A673 (cell line): ENCODE measurements at places on chromosomes 6 and 20.

DNA sequence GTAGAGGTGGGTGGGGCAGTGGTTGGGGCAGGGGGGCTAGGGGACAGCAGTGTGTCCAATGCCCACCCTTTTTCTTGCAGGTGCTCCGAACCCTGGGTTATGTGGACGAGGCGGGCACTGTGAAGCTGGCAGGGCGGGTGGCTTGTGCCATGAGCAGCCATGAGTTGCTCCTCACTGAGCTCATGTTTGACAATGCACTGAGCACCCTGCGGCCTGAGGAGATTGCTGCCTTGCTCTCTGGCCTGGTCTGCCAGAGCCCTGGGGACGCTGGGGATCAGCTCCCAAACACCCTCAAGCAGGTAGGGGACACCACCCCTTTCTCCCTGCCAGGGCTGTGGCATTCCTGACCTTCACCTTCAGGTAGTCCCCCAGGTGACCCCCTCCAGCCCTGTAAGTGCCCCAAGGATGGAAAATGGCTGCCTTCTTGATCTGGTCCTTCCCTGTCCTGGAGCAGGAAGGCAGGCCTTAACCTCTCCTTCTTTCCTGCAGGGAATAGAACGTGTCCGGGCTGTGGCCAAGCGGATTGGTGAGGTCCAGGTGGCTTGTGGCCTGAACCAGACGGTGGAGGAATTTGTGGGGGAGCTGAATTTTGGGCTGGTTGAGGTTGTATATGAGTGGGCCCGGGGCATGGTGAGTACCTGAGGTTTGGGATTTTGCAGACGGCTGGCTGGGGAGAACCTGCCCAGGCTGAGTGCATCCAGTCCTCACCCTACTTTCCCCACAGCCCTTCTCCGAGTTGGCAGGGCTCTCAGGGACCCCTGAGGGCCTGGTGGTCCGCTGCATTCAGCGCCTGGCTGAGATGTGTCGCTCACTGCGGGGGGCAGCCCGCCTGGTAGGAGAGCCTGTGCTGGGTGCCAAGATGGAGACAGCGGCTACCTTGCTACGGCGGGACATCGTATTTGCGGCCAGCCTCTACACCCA lies 2.9 kb downstream of the DXO start:
- DNase-seq, result no peak

- DNase-seq, result no peak
These were observed 84.2 kb downstream of the MRPL14 start for GRCh38 chr6:44042989-44043478.

GRCh38 chr20:48897305-48898010 lies 24.1 kb upstream of the ARFGEF2 start:
- peak; percentile 86 for DNase-seq

DNA sequence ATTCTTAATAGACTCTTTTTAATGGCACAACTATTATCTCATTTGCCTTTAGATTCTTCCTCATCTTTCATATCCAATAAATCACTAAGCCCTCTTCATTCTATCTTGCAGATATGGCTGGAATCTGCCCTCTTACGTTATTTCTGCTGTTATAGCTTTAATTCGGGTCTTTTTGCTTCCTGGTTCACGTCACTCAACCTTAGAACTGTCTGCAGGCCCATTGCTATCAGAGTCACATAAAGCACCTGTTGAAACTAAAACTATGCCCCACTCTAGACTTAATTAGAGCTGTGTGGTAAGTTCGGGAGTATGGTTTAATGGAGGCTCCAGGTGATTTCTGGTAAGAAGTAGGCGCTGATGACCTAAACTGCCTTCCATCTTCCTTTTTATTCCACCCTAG lies 988 bp downstream of the QRSL1 start:
- DNase-seq, result no peak

DNA sequence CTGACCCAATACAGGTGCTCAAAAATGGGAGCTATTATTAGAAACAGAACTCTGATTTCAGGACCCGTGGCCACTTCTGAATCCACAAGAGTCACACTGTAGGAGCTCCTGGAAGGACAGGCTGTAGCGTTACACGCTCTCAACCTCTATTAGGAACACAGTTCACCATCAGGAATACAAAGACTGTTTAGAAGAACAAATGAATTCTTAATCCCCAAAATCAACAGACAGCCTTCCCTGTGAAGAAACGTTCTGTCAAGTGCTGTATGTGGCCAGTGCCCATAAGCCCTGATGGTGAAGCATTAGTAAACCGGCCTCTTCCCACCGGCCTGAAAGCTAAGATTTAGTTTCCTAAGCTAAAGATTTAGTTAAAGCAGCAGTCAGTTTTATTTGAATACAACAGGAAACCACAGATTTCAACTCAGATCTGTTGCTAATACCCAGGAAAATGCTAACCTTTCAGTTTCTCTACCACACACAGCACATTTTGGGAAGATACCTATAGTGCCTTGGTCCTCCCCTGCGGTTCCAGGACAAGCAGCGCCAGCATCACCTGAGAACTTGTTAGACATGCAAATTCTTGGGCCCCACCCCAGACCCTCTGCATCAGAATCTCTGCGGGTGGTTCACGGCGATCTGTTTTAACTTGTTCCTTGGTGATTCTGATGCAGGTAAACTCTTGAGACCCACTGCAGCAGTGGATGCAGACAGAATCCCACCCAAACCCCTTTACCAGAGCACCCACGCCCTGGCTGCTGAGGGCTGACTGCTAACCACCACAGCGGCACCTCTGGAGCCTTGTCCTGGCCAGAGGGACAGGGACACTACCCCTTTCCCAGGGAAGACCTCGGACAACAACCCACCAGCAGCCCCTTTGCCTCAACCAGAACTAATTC lies 33.4 kb downstream of the MTRES1 start:
- DNase-seq, result no peak

DNA sequence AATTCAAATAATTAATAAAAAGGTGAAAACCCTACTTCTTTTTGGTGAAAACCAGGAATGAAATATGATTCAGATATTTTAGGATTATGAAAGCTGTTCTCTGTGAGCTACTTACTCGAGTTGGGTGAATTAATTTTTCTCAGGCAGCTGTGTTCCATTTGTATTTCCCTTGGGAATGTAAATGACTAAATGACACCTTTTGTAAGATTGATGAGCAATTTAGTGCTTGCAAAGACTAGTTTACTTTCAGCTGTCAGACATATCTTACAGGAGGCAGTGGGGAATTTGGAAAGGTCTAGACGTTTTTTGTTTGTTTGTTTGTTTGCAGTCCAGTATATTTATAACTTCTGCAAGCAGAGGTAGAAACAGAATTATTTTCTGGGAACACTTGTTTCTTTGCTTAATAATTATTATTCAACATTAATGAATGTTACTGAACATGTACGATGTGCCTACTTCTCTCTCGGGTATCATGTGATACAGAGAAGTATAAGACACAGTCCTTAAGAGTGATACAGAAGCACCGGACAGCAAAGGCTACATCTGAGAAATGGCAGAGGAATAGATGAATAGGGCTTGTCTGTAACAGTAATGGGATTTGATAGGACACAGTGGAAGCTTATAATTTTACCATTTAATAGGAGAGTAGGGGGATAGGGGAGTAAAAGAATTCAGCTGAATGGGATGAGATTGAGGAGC lies 91.3 kb downstream of the AKAP7 start:
- DNase-seq, result no peak

GRCh38 chr20:63116412-63117106 lies 99.4 kb downstream of the YTHDF1 start:
- DNase-seq, result peak; percentile 24

- no peak for DNase-seq
These were observed 356.0 kb upstream of the JARID2 start for GRCh38 chr6:14889611-14890593.

GRCh38 chr20:5065166-5065878 lies 54.4 kb downstream of the PCNA start:
- DNase-seq, result no peak

- no peak for DNase-seq
These were observed 5.3 kb upstream of the GUCA1B start for GRCh38 chr6:42200035-42200434.

- no peak for DNase-seq
These were observed 26.8 kb downstream of the ZBTB9 start for GRCh38 chr6:33481192-33481591.

GRCh38 chr6:20716865-20717264 lies 182.6 kb downstream of the CDKAL1 start:
- DNase-seq, result no peak

GRCh38 chr6:3636060-3636459 lies 115.5 kb downstream of the PXDC1 start:
- no peak for DNase-seq

- no peak for DNase-seq
These were observed 168.4 kb downstream of the TBXT start for GRCh38 chr6:165999279-165999678.

GRCh38 chr20:20834008-20834407 lies 121.6 kb upstream of the RALGAPA2 start:
- no peak for DNase-seq

DNA sequence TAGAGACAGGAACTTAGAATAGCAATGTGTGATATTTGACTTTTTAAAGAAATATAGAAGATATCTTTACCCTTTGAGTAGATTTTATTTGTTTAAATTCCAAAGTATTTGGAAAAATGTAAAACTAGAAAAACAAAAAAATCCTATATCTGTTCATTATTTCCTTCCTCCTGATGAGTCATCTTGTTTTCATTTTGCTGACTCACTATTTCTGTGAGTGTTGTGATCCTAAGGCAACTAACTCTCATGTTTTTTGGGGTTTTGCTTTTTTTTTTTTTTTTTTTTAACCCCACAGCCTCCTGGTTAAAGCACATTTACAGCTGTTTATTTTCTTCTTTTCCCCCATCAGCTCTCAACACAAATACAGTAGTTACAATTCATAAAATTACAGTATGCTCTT lies 37.8 kb upstream of the THEMIS start:
- peak; percentile 45 for DNase-seq

DNA sequence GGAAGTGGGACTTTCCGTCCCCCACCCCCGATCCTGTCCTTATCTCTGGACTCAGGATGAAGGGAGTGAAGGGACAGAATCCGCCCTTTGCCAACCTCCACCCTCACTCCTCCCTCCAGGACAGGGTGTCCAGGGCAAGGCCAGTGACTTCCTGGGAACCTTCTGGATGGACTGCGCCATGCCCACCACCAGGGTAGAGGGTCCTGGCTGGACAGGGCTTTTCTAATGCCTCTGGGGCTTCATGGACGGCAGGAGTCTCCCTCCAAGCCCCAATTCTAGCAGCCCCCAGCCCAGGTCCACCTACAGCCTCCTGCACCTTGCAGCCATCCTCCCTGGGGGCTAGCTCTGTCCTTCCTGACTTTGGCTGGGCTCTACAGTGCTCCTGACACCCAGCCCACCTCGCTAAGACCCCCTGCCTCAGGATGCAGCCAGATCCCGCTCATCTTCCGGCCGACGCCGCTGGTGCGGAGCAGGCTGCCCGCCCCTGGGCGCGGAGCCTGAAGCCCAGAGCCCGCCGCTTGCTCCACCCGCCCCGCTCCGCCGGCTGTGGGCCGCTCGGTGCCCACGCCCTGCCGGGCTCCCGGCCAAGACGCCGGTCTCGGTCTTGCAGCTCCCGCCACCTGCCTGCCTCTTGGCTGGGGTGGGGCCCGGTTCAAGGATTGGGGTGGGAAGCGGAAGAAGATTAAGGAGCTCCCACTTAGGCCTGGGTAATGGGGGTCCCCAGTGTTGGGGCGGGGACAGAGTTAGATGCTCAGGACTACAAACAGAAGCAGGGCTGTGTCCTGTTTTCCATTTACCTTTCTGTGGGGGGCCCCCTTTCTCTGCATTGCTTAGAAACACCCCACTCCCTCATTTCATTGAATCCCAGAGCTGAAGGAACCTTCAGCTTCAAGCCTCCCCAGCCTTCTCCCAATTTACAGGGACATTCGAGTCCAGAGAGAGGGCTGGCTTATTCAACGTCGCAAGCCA lies 72.8 kb downstream of the MDGA1 start:
- peak; percentile 48 for DNase-seq

- no peak for DNase-seq
These were observed 62.0 kb downstream of the EZR start for GRCh38 chr6:158756977-158757752.

DNA sequence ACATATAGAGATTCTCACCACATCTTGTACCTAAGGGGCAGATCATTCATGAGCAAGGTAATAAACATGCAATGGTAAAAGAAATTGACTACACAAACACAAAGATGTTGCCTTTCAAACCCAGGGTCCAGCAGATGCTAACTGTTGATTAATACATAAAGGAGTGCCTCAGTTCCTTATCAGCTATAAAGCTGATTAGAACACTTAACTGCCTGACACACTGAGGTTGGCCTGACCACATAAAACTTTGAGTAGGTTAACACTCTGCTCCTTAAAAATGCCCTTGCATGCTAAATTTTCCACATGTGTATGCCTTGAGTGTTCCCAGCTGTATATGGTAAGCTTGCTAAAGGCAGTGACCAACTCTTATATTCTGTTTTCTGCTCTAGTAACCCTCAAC lies 14.9 kb downstream of the CRISP2 start:
- no peak for DNase-seq

- DNase-seq, result no peak
These were observed 97.7 kb upstream of the IYD start for GRCh38 chr6:150271172-150271500.

- DNase-seq, result peak; percentile 89
These were observed at the start of gene LPIN3 for GRCh38 chr20:41340327-41341055. TSS of gene LPIN3 (plus strand) at chr20:41340821. CDS start at chr20:41345804, 4,983 bp downstream.

DNA sequence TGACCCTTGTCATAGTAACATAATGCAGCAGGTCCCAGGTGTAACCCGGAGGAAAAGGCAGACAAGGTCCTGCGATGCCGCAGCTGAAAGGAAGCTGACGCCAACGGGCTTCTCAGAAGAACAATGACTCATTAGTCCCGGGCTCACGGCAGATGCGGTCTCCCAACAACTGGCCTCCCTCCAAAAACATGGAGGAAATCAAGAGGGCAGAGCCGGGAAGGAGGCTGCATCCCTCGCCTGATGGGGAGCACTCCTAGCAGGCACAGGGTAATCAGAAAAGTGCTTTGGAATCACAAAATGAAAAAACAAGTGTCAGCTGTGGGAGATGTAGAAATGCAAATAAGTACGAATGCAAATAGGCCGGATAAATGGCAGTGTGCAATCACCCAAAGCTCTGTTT lies 165.2 kb upstream of the AGPAT4 start:
- DNase-seq, result peak; percentile 48

DNA sequence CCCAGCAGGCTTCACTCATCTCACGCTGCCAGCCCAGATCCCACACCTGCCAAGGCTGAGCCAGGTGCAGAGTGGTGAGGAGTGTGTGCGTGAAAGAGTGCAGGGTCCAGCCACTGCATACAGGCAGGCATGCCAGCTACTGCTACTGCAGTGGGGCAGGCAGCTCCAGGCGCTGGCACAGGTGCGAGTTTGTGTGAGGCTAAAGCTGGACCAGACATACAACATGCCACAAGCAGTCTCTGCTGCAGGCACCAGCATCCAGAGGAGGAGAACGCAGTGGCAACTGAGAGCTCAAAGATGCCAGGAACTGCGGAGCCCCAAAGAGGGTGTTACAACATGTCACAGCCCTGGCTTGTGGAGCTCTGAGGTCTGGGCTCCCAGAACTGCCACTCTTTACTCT lies 149.8 kb downstream of the EYS start:
- DNase-seq, result no peak

DNA sequence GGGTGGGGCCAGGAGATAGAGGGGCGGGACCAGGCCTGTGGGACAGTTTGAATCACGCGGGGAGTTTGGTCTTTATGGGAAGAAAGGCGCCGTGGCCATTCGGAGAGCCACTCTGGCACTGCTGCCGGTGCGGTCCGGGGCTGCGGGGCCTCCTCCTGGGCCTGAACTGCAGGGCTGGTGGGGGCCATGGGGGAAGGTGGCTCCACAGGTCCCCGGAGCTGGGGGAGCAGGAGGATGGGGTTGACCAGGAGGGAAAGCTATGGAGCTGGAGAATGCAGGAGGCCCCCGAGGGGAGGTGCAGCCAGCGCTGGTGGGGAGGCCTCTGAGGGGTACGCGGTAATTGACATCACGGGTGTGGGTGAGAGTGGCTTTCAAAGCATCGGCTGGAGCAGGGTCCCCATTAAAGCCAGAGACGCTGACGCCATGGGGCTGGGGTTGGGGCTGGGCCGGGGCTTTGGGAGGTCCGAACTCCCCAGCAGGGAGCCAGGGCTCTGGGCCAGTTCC lies 1.8 kb upstream of the BHLHE23 start:
- DNase-seq, result no peak
